ENCODE measurements at places on chromosomes 12 and 14. TPM values are rescaled to one million over a fixed set of nuclear protein-coding genes. Genes with fewer than 3 reads are reported as not detected.

Gene ZBTB25
- 7.5 TPM for total RNA-seq

Gene CCDC177
- not detected for total RNA-seq

Gene HOXC12
- not detected for total RNA-seq

Gene NFKBIA
- total RNA-seq, result 192 TPM

Gene TM7SF3
- 169 TPM for total RNA-seq

Gene NRIP2
- total RNA-seq, result not detected

Gene HECTD1
- 215 TPM for total RNA-seq

Gene C12orf76
- 15.4 TPM for total RNA-seq

Gene TROAP
- 0.89 TPM for total RNA-seq

Gene PROX2
- not detected for total RNA-seq

Gene RD3L
- total RNA-seq, result not detected

Gene KRT6C
- not detected for total RNA-seq

Gene BCL11B
- 0.30 TPM for total RNA-seq

Gene LPAR5
- not detected for total RNA-seq

Gene SLC10A1
- total RNA-seq, result not detected

Gene CPM
- total RNA-seq, result 3.0 TPM

Gene TRHDE
- total RNA-seq, result 78.4 TPM

Gene LRRK2
- 2.4 TPM for total RNA-seq

Gene ARL1
- total RNA-seq, result 179 TPM

Gene RIPK3
- not detected for total RNA-seq

Gene GUCY2C
- not detected for total RNA-seq

Gene BCAT1
- total RNA-seq, result 379 TPM

Gene FOXN3
- 18.1 TPM for total RNA-seq

Gene GZMH
- not detected for total RNA-seq

Gene HELB
- 4.5 TPM for total RNA-seq

Gene NABP2
- total RNA-seq, result 23.6 TPM

Gene TSHR
- not detected for total RNA-seq

Gene PIWIL1
- not detected for total RNA-seq

Gene KCNJ8
- total RNA-seq, result 1.8 TPM

Gene FAM181A
- not detected for total RNA-seq

Gene RASAL1
- not detected for total RNA-seq

Gene LRTM2
- not detected for total RNA-seq

Gene PPFIBP1
- 108 TPM for total RNA-seq

Gene SLCO1B1
- not detected for total RNA-seq

Gene CLEC4C
- not detected for total RNA-seq

Gene PDE3A
- 2.7 TPM for total RNA-seq

Gene GDF3
- total RNA-seq, result not detected

Gene EPYC
- not detected for total RNA-seq
